ENCODE measurements at places on chromosomes 3 and 15.

DNA sequence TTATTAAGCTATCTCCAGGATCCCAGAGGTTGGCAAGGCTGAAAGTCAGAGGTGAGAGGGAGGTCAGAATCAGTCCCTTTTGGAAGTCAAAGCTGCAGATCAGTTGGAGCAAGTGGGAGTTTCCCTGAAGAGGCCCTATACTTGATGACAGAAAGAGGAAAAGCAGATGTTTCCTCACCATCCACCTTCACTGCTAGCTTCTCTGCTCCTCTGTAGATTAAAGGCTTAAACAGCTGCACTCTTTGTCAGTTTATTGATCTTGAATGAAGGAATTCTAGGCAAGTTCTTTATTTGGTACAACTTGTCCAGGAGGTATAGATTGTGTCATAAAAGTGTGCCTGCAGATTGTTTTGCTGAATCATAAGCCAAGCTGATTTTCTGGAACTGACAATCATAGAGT, 408.2 kb upstream of the TGFBR2 start:
- no peak for DNase-seq

- no peak for DNase-seq
These were observed 165.7 kb downstream of the GAP43 start for GRCh38 chr3:115788921-115789470.

- no peak for DNase-seq
These were observed 62.1 kb upstream of the CCDC54 start for GRCh38 chr3:107315141-107315540.

DNA sequence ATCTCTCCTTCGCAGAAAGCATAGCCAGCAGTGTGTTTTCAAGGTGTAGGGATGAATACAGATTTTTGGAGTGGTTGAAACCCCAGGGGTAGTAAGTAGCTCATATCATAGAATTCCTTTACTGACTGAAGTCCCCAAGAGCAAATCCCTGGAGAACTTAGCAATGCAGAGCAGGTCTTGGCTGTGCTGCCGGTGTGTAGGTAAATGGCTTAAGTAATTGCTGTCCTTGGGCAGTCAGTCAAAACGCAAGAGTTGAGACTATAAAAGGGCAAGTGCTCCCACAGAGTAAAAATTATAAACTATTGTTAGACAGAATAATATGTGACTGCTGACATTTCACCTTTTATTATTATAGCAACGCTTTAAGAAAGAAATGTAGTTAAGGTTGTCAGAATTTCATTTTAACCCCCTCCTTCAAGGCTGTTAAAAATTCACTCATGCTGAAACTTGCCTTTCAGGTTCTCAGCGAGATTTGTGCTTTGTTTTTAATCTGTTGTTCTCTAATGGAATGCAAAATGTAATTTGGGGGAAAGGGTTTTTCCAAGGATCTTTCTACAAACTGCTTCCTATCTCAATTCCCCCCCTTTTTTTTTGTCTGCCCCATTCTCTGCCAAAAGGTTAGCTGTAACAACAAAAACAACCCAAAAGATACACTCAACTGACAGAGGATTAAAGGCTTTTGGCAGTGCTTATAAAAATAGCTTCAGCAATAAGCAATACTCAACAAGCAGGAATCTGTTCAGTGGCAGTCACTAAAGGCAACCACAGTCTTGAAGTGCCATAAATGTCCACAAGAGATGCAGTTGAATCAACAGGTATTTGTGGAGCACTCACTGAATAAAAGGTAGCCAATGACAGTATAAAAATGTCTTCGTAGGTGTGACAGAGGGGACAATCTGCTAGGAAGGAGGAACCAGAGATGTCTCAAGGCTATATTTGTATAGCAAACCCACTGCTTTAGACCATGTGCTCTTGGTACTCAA, 105.3 kb downstream of the THRB start:
- no peak for DNase-seq

DNA sequence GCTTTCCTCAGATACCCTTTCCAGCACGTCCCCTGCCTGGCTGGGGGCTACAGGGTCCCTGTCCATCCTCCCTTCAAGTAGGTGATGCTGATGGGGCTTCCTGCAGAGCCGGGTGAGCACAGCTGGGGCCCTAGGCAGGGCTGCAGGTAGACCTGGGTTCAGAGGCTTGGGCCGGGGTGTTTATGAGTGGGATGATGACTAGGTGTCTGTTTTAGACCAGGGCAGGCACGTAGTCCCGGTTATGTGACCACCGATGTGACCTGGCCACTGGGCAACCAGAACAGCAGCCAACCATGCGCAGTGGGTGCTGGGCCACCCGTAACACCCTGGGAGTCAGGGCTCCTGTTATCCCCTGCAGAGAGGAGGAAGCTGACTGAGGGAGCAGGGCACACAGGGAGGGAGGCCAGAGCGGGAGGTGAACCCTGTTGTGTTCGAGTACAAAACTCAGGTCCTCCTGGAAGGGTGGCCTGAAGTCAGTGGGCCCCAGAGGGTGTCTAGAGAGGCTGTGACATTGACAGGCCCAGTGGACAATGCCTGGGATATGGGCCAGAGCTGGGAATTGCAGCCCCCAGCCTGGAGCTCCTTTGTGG, 101.6 kb downstream of the PLXNA1 start:
- DNase-seq: no peak

DNA sequence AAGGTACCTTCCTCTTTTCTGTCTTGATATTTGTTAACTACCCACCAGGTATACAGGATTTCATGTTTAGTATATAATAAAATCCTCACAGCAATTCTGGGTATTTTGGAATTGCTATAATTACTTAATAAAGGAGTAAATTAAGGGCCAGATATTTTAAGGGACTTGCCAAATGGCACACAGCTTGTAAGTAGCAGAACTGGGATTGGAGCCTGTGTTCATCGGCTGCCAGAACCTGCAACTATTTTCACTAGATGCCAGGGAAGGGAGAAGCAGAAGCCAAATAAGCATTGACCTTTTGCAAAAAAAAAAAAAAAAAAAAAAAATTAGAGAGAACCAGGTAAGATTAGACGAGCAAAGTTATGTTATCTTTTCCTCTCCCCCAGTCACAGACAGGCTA, 683.3 kb upstream of the CADM2 start:
- DNase-seq: no peak

DNA sequence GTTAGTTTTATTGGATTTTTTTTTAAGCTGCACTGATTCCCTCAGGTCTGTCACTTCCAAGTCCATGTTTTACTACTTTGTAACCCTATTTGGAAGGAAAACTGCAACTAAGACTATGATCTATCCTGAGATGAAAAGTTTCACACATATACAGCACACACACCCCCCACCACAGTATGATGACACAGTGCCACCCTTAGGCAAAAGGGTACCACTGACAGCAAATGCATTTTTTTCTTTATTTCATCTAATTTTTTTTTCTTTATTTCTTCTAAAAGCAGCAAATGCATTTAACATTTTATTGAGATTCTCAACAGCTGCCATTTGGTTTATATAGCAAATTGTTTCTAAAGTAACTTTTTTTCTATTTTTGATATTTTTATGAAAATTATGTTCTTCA, 21.2 kb downstream of the NGRN start:
- DNase-seq: no peak

DNA sequence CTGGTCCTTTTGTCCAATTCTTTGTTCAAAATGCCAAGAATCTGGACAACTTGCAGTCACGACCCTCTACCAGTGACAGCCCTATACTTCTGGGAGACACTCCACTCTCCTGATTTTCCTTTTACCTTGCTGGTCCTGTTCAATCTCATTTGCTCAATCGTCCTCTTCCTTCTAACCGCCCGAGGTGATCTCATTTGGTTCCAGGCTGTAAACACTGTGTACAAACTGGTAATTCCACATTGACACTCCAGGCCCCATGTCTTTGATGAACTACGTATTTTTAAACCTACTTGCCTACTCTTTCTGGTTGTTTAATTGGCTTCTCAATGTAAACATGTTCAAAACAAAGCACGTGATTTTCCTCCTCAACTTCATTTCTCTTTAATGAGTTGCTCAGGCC, 23.7 kb upstream of the C3orf49 start:
- DNase-seq: no peak

DNA sequence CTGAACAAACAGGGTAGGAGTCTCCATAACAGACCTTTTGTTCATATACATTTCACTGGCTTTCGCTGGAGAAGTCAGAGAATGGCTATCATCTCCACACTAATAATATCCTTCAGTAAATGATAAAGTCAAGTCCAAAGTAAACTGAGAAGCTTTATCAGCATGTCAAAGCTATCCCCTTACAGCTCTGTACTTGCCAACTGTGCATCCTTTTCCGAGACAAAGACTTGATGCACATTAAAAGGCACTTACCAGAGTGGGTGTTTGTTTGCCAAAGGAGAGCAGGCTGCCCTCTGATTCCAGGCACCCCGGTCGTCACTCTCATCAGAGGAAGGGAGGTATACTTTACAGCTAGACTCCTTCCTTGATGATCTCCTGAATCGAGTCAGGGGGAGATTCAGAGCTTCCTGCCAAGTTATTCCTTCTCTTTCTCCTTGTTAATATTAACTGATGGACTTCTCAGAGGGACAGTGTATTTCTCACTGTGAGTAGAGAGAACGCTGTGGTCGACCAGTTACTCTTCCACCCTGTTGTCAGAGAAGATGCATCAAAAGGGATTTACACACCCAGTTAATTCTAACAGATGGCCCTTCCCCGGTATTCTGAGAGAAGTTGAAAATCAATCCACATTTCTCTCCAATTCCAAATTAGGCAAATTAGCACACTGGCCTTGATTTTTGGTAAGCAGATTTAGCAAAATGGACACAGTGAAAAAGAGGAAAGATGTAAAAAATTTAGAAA, 504.7 kb upstream of the NR2F2 start:
- no peak for DNase-seq

DNA sequence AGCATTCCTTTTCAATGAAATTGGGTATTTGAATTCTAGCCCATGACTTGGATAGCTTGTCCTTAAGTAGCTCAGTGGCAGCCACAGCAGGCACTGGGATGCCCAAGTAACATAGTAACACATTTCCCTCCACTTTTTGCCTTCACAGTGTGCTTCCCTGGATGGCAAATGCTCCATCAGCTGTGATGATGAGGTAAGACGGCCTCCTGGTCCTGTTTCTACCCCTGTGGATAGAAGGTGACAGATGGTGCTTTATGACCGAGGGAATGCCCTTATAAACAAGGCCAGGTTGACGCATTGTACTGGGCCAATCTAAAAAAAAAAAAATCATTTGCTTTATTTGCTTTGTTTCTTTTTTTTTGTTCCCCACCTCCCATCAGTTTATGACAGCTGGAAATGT, 41.8 kb upstream of the LRTM1 start:
- DNase-seq: no peak

DNA sequence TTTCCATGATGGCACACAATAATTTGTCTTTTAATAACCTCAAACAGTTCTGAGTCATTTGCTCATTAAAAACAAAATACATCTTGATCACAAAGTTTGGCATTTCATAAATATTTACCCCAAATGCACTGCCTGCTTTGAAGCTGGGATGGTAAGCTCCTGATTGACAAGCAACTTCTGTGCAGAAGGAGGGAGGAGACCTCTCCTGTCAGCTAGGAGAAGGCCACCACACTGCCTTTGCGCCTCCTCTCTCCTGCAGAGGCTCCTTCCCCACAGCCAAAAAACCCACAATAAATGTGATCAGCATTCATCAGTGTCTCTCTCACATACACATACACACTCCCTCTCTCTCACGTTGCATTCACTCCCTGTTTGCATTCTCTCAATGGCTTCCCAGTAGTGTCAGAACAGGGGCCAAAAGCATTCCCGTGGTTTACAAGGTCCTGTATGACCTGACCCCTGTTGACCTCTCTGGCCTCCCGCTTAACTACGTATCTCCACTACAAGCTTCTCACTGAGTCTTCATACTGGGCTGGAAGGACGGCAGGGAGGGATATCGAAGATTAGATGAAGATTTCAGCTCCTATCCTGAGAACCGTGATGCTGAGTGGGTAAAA, 216.4 kb downstream of the FOXP1 start:
- no peak for DNase-seq

- DNase-seq: no peak
These were observed 568.4 kb upstream of the ZNF385D start for GRCh38 chr3:22319446-22319845.

DNA sequence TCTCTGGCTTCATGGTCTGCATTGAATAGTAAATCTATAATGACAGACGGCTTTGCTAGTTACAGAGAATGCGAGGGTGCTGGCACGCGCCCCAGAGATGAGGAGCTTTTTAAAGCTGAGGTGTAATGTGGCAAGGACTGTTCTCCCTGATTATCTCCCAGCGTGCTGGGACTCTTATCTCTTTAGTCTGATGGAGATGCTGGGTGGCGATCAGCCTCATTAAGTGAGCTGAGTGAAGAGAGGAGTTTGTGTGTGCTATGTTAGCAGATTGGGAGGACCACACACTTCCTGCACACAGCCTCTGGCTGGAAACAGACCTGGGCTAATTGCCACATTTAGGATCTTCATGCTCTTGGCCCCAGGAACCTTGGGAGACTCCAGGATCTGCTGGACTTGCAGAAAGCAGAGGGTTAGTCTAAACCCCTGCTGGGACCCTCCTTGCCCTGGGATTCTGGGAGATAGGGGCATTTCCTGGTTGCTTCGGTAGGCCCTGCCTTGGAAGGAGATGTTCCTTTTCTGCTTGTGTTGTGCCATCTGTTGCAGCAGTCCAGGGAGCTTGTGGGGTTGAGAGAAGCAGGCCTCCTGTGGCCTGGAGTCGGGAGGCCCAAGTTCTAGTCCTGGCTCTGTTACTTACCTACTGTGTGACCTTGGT, 15.0 kb downstream of the PDIA5 start:
- DNase-seq: no peak

- DNase-seq: no peak
These were observed 262.0 kb upstream of the UMPS start for GRCh38 chr3:124467980-124468902.

- DNase-seq: no peak
These were observed 49.8 kb downstream of the EXOG start for GRCh38 chr3:38545983-38546382.

GRCh38 chr3:104154896-104155295, 1211.8 kb upstream of the ALCAM start:
- DNase-seq: no peak

All from GM12878 (cell line).